ENCODE measurements at places on chromosomes 11 and 22.

GRCh38 chr11:70490723-70491558 lies 92.6 kb downstream of the CTTN start:
- DNase-seq, result no peak

GRCh38 chr11:18309691-18310090 lies 12.2 kb downstream of the HPS5 start:
- DNase-seq, result no peak

GRCh38 chr22:49203091-49203858 lies 624.4 kb downstream of the BRD1 start:
- DNase-seq, result no peak

DNA sequence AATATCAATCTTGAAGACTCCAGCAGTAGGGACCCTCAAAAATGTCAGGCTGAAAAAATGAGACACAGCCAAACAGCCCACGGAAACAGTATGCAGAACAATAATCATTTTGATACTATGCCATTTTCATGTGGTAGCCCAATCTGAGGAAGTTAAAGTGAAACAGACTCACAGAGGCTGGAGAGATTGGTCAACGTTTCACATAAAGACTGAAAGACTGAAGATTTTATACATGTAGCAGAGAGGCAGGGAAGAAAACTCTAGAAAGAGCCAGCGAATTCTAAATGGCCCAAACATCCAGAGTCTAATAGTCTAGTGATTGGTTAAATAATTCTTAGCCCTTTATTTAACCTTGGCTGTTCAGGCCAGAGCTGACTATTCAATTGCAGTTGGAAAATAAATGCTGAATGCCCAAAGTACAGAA lies 49.4 kb downstream of the MAML2 start:
- DNase-seq, result no peak

- DNase-seq, result no peak
These were observed 66.8 kb downstream of the LARGE1 start for GRCh38 chr22:33853200-33854097.

GRCh38 chr11:81787584-81788049 lies 946.0 kb downstream of the FAM181B start:
- no peak for DNase-seq

DNA sequence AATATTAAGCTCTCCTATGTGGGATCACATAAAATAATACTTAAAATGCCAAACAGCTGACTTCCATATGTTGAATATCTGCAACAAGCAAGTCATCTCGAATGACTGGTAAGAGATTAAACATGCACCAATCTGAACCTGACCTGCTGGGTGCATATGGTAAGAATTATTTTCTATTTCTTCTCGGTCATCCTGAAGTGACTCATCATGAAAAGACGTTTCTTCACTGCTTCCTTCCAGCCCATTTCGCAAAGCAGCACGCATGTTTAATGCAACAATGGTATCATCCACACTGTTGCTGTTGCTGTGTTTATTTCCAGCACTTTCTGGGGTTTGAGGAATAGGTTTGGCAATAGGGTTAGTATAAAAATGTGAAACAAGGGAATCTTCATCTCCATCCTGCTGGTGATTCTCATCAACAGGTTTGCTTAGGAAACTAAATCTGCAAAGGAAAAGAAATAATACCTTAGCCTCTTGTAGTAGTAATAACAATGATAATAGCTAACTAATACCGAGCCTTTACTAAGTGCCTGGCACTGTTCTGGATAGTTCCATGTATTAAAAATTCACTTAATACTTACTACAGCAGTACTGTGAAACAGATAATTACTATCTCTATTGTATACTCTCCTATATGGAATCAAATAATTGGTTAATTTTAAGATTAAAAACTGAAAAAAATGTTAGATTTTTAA lies 52.0 kb upstream of the CHRNA10 start:
- DNase-seq, result no peak

DNA sequence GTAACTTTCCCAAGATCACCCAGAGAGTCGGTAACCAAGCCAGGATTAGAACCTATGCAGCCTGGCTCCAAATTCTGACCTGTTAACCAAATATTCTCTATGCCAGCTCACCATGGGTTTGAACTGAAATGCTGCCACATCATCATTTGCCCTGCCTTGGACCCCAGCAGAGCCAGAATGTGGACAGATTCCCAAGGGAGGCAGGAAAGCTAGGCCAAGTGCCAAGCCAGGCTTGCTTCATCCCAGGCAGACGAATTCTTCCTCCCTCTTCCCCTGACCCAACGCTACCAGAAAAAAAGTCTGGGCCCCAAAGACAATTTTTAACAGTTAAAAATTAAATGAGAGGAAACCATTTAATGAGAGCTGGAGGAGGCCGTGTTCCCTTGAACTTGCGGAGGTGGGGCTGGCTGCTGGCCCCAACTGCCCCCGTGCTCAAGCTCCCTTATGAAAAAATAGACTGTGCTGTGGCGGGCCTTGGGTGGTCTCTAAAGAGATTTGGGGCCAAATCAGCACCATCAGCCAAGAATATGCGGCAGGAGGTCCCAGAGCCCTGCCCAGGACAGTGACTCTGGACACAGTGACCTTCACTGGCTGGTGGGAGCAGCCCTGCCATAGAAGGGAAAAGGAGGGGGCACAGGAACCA lies 184.1 kb upstream of the SYT13 start:
- no peak for DNase-seq

- DNase-seq, result no peak
These were observed 33.7 kb upstream of the PITPNB start for GRCh38 chr22:27952779-27953178.

DNA sequence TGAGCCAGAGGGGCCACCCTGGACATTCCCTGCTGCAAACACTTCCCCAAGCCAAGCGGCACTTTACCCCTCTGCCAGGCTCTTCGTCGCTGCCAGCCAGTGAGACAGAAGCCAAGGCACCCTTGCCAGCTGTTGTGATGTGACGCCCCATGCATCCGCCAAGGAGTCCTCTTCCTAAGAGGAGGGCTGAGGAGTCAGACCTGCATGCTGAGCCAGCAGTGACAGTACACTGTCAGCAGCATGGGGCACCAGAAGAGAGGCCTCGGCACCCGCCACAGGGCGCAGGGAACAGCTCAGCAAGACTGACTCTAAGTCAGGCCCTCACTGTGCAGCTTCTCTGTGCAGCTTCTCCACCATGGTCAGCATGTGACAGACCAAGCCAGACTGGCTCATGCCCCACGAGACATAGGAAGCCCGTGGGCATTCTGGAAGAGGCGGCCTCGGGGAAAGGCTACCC lies 26.4 kb downstream of the VPS37C start:
- no peak for DNase-seq

GRCh38 chr22:27144321-27144720 lies 486.9 kb downstream of the MIAT start:
- no peak for DNase-seq

- DNase-seq, result peak; percentile 57
These were observed at the start of gene ESAM for GRCh38 chr11:124762105-124762623. Gene ESAM (minus strand): TSS chr11:124762290. CDS start chr11:124762154, 136 bp downstream.

DNA sequence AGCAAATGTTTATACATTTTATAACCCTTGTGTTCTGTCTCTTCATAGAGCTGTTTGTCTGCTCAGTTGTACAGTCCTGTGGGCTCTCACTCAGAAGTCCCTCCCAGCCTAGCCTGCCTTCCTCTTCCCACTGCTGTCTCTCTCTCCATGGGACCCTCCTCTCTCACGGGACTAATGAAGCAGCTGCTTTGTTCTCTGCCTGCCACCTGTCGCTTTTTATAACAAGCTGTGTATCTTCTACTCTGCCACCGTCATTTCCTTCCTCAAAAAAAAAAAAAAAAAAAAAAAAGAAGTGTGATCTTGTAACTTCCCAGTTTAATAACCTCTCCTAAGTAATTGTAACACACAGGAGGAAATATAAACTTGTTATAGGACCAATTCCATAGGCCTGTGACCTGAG lies 92.2 kb upstream of the ALKBH3 start:
- no peak for DNase-seq
